Germinal center (tissue), 1 donor: ENCODE measurements at places on chromosomes 11 and 22.

- peak; percentile 41 for DNase-seq
These were observed 28.9 kb downstream of the THOC5 start for GRCh38 chr22:29524442-29525191.

- no peak for DNase-seq
These were observed 80.5 kb upstream of the GDPD4 start for GRCh38 chr11:77381729-77382665.

DNA sequence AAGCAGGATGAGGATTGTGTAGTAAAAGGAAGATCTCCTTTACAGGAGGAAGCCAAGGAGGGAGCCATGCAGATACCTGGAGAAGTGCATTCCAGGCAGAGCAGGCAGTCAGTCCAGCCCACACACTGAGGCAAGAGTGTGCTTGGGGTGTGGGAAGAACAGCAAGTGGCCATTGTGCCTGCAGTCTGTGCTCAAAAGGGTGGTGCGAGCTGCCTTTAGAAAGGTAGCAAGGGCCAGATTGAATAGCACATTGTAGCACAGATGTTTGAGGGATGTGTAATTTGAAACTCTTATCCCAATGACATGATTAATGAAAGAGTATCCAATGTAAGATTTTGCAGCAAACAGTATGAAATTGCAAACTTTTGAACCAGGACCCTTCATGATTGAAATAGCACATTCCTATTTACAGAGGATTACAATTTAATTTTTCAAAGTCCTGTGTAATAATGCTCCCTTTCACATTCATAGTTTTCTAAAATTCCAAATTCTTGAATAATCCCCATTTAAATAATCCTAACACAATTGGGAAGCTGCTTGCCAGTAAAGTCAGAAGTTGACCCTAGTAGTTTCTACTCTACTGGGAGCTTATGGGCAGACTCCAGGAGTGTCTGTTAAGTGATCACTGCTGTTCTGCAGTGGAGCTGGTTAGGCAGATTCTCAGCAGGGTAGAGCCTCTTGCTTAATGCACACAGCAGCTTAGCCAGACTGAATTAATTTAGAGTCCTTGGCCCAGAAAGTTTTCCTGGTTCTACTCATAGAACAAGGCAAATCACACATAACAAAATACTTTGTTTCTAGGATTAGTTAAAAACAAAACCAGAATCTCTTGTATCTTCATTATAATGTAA, 78.1 kb downstream of the CYB5R2 start:
- DNase-seq = no peak

- peak; percentile 85 for DNase-seq
These were observed 1.5 kb upstream of the WNT11 start for GRCh38 chr11:76207642-76208401.

GRCh38 chr11:35787013-35787504, 124.5 kb downstream of the TRIM44 start:
- no peak for DNase-seq

DNA sequence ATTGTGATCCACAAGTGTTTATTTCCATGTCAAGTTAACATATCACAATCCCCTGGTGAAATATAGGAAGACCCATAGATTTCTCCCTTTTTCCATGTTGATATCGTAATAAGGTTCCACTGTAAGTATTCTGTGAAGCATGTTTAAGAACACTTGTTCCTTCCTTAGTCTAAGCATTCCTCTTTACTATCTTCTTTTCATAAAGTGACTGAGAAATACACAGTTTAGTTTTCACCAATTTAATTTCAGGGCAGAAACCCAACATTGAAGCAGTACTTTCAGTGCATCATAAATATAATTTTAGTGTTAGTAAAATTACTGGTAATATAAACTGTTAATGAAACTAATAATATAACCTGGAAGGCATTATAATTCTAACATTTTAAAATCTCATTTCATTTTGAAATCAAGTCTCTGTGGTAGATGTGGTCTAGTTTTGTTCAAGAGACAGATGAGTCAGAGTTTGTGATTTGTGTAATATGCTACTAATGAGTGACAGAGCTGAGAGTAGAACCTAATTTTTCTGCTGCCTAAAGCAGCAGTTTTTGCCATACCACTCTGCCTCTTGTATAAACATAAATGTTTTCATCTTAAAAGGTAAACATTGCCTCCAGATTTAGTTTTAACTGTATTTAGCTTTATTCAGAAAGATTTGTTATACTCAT, 79.4 kb downstream of the ATM start:
- no peak for DNase-seq

- no peak for DNase-seq
These were observed 1.0 kb upstream of the ELF5 start for GRCh38 chr11:34514597-34514996.

GRCh38 chr11:12397931-12398334, 20.6 kb downstream of the PARVA start:
- no peak for DNase-seq

GRCh38 chr11:19769820-19770219, 57.2 kb downstream of the NAV2 start:
- no peak for DNase-seq

GRCh38 chr11:41522899-41523672, 63.6 kb upstream of the LRRC4C start:
- DNase-seq = no peak

- no peak for DNase-seq
These were observed 1087.5 kb downstream of the BRD1 start for GRCh38 chr22:48740086-48740730.

DNA sequence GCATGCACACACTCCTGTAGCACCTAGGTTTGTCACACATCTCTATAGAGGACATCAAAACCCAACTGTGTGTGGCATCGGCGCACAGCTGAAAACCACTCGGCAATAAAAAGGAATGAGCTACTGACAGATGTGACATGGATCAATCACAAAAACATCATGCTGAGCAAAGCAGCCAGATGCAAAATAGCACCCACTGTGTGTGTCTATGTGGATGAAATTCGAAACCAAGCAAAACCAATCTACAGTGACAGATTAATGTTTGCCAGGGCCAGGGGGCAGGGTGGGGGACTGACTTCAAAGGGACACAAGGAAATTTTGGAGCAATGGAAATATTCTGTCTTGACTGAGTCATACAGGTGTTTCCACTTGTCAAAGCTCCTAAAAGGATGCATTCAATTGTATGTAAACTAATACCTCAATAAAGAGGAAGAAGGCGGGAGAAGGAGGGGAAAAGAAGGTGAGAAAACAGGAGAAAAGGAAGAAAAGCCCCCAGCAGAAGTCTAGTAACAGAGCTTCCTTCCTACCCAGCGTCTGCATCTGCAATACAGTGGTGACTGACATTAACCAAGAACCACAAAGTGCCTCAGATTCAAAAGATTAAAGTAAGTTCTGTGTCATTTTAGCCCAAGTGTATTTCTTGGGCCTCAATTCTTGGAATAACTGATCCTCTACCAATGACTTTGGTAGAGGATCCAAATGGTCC, 49.8 kb downstream of the PACSIN2 start:
- DNase-seq = peak; percentile 12

DNA sequence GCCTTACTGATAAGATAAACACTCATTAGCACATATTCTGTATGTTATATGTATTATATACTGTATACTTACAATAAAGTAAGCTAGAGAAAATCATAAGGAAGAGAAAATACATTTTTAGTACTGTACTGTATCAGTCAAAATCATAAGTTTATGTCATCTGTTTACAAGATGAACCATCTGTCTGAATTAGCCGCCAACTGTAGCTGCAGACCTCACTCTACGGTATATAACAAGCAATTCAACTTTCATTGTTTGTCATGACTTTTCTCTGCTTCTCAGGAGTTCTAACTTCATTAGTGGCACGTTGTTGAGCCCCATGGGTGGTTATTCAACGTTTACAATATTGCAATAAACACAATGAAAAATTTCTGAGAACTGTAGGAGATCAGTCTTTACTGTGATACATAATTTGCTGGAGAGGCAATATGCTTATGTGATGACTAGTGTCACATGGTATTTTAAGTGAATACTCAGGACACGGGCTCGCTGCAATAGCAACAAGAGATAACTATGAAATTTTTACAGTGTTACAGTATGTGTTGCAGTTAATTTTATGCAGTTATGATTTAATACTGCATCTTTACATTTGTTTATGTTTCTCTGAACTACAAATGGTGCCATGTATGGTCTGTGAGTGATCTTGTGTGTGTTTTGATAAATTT, 132.2 kb upstream of the CTSC start:
- DNase-seq = no peak

- DNase-seq = no peak
These were observed 212 bp downstream of the HRAS start for GRCh38 chr11:535210-535518.

GRCh38 chr11:120715239-120715638, 203.7 kb downstream of the GRIK4 start:
- peak; percentile 40 for DNase-seq

- peak; percentile 51 for DNase-seq
These were observed 5.8 kb upstream of the MIEF1 start for GRCh38 chr22:39496131-39496838.

DNA sequence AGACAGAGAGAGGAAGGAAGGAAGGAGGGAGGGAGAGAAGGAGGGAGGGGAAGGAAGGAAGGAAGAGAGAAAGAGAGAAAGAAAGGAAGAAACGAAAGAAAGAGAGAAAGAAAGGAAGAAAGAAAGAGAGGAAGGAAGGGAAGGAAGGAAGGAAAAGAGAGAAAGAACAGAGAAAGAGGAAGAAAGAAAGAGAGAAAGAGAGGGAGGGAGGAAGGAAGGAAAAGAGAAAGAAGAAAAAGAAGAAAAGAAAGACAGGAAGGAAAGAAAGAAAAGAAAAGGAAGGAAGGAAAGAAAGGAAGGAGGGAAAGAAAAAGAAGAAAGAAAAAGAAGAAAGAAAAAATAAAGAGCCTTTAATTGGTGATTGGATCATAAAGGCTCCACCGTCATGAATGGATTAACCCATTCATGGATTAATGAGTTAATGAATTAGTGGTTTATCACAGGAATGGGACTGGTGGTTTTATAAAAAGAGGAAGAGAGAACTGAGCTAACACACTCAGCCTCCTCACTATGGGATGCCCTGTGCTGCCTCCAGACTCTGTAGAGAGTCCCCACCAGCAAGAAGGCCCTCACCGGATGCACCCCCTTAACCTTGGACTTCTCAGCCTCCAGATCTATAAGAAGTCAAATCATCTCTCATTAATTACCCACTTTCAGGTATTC, 9.0 kb upstream of the PLAAT2 start:
- DNase-seq = no peak

- DNase-seq = no peak
These were observed 16.0 kb upstream of the TMPRSS13 start for GRCh38 chr11:117945047-117945810.

GRCh38 chr22:18068381-18068988, 9.3 kb upstream of the PEX26 start:
- no peak for DNase-seq

GRCh38 chr11:34151166-34151565, 45.7 kb downstream of the NAT10 start:
- DNase-seq = no peak

GRCh38 chr11:2093575-2094353, 45.4 kb downstream of the IGF2 start:
- no peak for DNase-seq

GRCh38 chr22:33166206-33166605, 108.0 kb upstream of the SYN3 start:
- no peak for DNase-seq
